ENCODE measurements at places on chromosomes 3 and 15.

- no peak for DNase-seq
These were observed 12.1 kb upstream of the XRN1 start for GRCh38 chr3:142459929-142460328.

GRCh38 chr3:132432639-132433038 lies 15.3 kb downstream of the DNAJC13 start:
- DNase-seq = no peak

GRCh38 chr3:104245261-104245660 lies 1121.4 kb upstream of the ALCAM start:
- no peak for DNase-seq

DNA sequence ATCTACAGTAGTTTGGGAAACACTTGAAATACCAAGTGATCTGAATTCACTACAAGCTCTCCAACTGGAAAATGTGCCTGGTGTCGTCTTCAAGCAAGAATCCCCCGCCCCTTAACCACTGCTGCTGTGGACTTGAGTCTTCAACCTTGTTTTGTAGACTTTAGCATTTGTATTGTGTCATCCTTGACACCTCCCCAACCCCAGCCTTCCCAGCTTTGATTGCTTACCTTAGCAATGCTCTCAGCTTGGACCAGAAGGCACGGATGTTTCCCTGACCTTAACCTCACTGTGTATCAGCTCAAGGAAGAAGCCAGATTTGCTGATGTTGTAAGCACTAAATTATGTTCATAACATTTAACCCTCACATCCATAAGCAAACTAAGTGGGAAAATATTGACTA lies 146.4 kb downstream of the IGF1R start:
- no peak for DNase-seq

DNA sequence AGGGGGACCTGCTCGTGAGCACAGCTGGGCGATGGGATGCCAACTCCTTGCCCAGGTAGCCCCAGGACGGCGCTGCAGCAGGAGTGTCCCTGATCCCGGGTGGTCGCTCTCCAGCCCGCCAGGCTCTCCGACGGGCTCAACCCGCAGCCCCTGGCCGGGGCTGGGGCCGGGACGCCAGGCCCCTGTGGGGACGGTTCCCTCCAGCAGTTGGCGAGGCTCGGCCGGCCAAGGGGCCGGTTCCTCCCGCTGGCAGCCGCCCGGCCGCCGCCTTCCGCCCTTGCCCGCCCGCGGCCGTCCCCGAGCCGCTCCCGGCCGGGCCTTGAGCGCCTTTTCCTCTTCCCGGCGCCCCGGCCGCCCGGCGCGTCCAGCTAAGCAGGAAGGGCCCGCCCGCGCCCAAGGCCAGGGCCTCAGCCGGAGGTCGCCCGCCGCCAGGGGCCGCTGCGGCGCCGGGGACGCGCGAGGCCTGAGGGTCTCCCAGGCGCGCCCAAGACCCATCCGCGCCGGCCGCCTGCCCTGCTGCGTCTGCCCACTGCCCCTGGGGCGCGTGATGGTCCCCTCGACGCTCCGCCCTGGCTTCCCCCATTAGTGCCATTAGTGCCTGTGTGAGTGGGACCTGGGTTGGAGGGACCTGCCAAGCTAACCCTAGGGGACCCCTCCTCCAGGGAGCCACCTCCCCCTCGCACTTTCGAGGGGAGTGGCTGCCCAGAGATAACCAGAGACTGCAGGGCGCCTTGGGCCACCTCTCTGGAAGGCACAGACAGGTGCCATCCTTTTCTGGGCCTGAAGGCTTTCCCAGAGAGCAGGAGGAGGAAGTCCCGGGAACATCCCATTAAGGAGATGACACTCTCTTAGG lies 106.4 kb downstream of the FBLN2 start:
- DNase-seq = no peak

DNA sequence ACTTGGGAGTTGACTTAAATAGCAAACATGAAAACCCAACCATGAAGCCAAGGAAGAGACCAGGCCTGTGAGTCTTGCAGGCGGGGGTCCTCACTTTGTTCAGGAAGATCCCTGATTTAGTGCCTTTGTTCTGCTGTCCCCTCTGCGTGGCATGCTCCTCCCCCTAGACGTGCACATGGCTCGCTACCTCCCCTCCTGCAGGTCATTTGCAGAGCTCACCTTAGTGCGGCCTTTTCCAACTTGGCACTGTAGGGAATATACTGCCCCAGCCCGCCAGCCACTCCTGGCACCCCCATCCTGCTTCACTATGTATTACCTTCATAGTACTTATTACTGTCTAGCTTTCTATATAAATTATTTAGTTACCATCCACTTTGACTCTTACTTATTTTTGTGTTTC lies 18.3 kb downstream of the GXYLT2 start:
- DNase-seq = no peak

DNA sequence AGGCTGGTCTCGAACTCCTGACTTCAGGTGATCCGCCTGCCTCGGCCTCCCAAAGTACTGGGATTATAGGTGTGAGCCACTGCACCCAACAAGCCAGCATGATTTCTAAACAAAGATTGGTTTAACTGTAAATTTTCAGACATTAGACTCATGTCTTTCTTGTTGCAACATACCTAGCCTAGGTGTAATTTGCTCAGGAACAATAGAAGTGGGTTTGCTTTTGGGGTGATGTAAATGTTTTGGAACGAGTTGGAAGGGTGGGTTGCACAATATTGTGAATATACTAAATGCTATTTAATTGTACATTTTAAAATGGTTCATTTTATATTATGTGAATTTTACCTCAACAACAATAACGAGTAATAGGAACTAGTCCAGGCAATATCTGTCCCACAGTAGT lies 7.1 kb downstream of the CCR4 start:
- no peak for DNase-seq

- DNase-seq = no peak
These were observed 284.0 kb upstream of the GADL1 start for GRCh38 chr3:31178467-31178866.

- no peak for DNase-seq
These were observed 2.3 kb upstream of the UACA start for GRCh38 chr15:70765504-70766281.

GRCh38 chr3:56303487-56303886 lies 164.8 kb downstream of the ERC2 start:
- no peak for DNase-seq

DNA sequence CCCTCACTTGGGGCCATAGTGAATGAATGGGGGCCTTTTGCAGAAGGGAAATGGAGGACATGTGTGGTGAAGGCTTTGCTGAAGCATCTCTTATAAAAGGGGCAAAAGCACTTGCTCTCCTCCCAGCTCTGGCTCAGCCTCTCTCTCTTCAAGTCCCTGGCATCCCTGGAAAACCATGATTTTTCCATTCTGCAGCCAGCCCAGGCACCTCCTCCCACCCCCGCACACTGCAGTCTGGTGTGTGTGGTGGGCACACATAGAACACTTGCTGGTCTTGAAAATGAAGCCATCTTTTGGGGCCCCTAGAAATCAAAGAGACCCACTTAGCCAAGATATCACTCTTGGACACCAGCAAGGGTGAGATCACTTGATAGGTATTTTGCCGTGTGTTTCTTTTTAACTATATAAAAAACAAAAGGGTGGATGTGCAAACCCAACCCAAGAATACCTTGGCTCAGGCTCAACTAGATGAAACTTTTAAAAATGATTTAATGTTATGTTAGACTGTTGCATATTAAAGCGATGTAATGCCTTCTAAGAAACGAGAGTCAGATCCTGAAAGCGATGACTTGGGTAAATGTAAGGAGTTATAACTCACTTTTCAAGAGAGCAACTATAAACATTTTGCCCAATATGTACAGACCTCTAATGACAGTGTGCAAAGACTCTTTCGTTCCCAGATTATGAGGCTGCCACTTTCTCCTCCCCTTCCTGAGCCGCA lies 16.4 kb upstream of the ALDH1A3 start:
- no peak for DNase-seq

DNA sequence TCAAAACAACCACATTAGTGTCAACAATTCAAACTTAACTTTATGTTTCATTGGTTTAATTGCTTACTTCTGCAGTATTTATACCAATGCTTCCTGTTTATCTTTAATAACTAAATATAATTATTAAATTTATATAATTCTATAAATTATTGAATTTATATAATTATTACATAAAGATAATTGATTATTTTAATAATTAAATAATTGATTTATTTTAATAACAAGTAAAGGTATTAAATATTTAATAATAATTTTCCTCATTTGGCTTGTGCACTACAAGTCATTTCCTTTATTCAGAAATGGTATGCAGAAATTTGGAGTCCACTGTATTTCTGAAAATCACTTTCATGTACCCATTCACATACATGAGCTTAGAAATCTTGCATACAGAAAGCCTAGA lies 156.2 kb upstream of the NSMCE3 start:
- no peak for DNase-seq

- DNase-seq = no peak
These were observed 129.5 kb downstream of the ATP8B4 start for GRCh38 chr15:49989498-49989897.

DNA sequence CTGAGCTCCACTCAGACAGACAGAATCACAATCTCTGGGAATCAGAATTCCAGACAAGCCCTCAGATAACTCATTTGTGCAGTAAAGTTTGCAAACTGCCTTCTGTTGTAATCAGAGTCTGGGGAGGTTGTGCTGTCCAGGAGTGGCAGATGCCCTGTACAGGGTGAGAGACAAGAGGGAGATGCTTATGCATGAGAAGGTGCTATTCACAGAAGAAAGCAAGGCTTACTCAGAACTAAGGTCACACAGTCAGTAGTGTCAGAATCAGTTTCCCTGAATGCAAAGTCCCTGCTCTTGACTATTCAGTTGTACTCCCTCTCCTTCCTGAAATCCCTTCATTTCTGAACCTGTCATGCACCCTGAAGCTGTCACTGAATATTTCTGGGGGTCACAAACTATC lies 43.7 kb downstream of the SRPRB start:
- no peak for DNase-seq

DNA sequence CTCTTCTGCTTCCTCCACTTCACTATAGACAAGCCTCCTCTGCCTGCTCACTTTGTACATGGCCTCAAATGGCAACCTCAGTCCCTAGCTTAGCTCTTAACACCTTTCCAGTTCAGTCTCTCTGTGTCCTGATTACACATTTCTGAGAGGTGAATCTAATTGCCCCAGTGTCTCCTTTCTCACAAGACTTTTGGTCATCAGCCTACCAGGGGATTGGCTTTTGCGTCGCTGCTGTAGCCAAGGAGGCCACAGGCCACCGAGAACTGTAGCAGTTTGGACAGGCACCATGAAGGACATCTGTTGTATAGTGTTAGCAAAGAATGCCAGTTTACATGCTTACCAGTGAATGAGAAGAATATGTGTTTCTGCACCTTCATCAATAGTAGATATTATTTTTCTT lies 8.5 kb downstream of the IREB2 start:
- no peak for DNase-seq

GRCh38 chr3:172666873-172667694 lies 43.8 kb downstream of the NCEH1 start:
- peak; percentile 70 for DNase-seq

DNA sequence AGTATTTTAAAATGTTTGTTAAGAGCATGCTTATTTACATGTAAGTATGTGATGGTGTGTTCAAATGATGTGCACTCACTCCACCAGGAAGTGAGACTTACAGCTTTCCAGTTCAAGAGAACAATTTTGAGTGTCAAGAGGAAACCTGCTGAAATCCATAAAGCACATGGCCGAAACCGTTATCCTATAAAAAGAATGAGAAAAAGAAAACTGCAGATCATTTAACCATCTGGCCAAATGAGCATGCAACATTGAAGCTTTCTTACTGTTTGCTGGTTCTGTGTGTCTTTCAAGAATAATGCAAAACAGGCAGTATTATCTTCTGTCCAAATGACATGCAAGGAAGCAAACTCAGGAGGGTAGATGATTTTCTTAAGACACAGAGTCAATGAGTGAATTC lies 26.3 kb downstream of the GABRR3 start:
- no peak for DNase-seq

GRCh38 chr3:170429050-170429449 lies 10.4 kb downstream of the CLDN11 start:
- DNase-seq = peak; percentile 12

DNA sequence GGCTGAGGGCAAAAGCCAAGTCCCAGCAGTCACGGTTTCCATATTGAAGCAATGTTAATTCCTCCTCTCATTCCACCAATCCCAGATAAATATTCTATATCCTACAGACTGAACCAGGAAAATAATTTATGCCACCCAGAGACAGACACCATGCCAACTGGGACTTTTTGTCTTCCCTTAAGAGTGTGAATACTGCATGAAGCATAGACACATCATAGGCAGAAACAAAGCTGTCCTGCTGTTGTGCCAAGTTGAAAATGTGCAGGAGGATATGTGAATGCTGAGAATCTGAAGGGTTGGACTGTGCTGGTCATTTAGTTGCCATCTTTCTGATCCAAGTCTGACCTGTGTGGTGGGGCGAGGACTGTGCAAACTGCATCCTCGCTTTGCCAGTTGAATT lies 37.7 kb downstream of the RFTN1 start:
- no peak for DNase-seq

DNA sequence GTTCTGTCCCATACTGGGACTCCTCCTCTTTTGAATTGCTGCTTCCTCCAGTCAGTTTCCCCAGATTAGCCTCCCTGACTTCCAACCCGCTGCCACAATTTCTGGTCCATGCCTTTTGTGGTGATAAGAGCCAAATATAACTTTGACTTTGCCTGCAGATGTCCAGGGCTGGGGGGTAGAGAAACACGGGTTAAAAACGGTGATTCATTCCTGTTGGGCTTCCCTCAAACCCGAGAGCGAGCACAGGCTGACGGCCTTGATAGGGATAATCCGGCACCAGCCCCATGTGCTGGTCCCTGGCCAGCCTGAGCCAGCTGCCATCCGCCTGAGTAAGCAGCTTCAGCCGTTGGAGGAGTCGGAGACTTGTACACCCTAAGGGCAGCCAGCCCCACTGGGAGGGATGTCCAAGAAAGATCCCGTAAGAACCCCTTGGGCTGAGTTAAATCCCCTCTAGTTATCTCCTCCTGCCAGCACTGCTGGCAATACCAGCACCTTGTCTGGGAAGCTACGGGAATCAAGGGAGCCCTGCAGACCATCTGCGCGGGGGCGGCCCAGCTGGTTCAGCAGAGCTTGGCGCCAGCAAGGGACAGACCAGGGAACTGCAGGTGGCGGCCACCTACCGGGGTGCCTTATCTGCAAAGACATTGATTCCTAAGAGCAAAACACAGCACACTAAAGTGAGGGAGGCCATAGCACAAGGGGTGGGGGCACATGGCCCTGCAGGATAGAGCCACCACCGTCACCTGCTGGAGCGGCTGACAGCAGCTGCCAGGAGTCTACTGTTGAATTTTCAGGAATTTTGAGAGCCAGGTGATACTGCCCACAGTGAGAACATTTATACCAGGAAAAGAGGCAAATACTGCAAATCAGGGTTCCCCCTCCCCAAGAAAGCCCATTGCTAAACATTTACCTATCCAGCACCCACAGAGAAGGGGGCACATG lies 18.1 kb downstream of the CSPG4 start:
- DNase-seq = no peak

DNA sequence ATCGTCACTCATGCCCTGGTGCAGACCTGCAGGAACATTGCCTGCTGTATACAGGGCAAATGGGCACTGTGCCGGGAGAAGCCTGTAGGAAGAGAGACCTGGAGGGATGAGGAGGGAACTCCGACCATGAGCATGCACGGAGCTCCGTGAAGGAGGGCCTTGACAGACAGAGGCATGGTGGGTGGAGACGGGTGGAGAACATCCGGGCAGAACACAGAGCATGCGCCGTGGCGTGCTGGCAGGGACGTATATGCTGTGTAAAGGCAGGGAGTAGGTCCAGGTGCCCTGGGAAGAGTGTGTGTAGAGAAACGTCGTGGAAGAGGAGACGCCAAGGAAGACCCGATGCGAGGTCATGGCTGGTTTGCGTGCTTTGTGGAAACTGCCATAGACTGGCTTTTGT lies 133.0 kb upstream of the FAN1 start:
- DNase-seq = no peak
